Mucosa of gallbladder (tissue), 1 donor: ENCODE measurements at places on chromosomes 3 and 15.
A peak's percentile ranks its signal among the peaks of the same experiment; 100 is the strongest.

DNA sequence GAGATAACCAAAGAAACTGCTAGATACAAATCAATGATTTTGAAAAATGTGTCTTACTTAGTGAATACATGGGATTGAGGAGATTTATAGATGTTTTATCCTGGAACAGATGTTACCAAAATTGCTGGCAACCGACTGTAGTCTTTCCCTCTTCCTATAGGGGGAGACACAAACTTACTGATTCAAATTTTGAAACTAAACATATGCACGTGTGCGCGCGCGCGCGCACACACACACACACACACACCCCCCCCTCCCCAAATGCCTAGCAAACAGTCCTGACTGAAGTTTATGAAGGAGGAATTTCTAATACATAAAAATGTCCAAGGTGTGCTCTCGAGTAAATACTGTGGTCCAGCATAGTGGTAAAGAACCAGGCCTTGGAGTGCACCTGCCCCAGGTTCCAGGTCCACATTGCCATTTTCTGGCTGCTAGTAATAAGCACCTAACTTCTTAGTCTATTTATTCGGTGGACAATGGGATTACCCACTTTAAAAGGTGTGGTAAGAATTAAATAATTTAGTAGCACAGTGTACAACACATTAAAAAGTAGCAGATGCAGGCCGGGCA lies 18.5 kb upstream of the C3orf62 start:
- no peak for DNase-seq

- no peak for DNase-seq
Measured at GRCh38 chr15:70761931-70762468, 1.4 kb downstream of the UACA start.

DNA sequence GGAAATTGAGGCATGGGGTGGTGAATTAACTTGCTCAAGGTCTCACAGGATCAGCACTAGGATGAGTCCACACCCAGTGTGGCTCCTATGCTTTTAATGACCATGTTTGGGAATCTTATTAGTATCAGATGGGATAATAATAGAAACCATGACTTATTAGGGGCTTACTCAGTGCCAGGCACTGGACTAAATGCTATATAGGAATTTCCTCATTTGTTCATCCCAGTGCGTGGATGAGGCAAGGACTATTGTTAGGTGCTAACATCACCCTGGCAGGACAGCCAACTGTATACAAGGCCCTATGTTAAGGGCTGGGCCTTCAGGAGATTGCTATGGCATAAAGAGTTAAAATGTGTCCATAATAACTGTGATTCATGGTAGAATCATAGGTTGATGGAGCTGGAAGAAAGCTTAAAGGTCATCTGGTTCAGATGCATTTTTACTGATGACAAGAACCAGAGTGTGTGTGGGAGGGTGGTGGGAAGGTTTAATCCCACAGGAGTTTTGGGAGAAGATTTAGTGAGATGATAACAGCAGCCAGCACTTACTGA lies 4.7 kb upstream of the FEM1B start:
- DNase-seq = no peak

DNA sequence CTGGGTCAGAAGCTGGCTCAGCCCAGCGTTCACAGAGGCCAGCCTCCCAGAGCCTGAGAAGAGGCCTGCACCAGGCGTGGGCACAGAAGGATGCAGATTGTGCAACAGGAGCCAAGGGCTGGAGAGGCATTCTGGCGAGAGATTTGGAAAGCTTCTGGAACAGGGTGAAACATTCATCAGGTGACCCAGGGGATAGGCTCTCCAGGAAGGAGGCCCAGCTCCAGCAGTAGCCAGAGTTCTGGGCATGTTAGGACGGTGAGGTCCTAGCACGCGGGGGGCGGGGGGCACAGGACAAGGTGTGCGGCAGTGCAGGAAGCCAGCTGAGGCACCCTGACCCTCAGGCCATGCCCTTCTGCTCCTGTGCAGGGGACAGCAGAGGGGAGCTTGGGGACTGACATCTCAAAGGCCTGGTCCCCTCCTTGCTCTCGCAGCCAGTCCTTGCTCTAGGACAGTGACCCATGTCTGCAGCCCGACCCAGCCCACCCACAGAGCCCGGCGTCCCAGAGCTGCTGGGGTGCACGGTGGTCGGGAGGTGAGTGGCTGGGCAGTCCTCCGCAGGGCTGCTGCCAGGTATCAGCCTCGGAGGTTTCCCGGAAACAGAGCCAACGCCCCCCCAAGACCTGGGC lies 111.7 kb upstream of the KLF13 start:
- DNase-seq = peak; percentile 39

DNA sequence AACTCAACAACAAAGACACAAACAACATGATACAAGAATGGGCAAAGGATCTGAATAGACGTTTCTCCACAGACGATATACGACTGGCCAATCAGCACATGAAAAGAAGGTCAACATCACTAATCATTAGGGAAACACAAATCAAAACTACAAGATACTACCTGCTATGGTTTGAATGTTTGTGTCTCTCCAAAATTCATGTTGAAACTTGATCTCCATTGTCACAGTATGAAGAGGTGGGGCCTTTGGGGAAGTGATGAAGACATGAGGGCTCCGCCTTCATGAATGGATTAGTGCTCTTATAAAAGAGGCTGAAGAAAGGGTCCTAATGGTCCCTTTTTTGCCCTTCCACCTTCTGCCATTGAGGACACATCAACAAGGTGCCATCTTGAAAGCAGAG lies 32.3 kb downstream of the ACAP2 start:
- no peak for DNase-seq

DNA sequence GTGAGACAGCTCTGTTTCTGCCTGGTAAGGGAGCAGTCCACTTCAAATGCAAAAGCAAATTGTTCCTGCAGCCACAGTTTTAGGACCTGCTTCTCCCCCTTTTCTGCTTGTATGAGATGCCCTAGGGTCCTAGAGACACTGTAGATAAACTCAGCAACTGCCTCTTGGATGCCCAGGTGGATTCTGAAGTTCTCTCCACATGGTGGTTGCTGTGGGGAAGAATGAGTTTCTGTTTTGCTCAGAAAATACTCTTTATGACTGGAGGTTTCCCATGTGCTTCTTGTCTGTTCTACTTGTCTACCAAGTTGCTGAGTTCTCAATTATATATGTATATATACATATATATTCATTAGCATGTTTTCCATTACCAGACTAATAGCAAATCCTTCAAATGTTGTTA lies 5.6 kb upstream of the ZNF80 start:
- DNase-seq = no peak
